ENCODE measurements at places on chromosomes 16 and 17.

DNA sequence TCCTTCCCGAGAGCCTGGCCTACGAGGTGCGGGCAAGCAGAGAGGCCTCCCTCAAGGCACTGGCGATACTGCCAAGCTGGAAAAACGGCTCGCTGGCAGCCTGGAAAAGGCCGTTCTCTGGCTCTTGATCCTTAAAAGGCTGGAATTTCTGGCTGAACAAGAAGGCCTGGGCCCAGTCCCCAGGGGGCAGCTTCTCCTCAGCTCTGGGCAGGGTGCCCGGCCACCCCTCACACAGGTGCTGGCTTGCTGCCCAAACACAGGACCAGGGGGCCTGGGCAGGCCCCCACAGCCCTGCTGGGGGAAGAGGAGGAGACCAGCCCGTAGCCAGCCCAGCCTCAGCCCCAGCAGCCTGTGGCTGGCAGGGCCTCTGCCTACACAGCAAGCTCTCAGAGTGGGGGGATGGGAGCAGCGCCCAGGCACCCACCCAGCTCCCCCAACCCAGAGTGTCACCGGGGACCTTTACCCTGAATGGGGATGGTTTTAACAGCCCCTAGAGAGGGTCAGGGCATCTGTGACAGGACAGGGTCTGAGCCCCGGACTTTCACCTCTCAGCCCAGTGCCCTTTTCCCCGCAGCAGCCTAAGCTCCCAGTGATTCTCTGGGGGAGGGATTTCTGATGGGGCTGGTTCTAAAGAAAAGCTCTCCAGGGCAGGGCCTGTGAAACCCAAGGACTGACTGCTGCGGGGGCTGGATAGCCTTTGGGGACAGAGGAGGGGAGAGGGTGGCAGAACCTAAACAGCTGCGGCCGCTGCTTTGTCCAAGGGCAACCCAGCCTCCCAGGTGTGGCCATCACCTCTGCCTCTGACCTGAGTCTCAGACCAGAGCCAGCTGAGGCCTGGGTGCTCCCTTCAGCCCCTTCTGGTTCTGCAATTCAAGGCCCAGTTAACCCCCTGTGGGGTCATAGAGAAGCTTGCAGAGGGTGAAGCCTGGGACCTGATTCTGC, 38.6 kb upstream of the TOB1 start:
- DNase-seq: peak; percentile 97

DNA sequence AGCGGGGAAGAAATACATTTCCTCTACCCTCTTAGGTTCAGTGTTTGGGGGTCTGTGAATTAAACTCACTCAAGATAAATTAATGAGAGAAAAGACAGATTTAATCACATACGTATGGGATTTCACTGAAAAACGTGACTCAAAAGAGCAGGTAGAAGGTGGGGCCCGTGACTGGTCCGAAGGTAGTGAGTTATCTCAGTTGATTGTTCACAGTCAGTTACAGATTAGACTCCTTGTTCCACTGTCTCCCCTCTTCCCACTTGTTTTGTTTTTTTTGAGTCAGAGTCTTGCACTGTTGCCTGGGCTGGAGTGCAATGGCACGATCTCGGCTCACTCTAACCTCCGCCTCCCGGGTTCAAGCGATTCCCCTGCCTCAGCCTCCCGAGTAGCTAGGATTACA, 301.2 kb downstream of the SEC14L1 start:
- no peak for DNase-seq

- DNase-seq: peak; percentile 17
Observed at GRCh38 chr17:41959336-41960095, 7.1 kb upstream of the CNP start.

DNA sequence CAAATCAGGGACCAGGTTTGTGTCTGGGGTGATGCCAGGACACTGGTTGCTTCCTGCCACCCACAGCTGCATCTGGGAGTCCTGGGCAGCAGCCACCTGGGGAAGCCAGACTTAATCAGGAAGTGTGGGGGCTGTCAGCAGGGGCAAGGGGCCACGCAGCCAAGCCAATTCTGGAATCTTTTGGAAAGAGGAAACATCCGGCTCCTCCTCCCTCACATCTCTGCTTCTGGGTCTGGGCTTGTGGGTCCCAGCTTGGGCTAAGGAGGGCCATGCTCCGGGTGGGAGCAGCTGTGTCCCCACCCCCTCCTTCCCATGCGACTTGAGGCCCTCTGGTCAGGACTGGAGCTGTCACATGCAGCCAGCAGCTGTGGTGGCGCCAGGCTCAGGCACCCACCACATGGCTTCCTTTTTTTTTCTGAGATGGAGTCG, 37.0 kb upstream of the CCDC182 start:
- DNase-seq: peak; percentile 44

DNA sequence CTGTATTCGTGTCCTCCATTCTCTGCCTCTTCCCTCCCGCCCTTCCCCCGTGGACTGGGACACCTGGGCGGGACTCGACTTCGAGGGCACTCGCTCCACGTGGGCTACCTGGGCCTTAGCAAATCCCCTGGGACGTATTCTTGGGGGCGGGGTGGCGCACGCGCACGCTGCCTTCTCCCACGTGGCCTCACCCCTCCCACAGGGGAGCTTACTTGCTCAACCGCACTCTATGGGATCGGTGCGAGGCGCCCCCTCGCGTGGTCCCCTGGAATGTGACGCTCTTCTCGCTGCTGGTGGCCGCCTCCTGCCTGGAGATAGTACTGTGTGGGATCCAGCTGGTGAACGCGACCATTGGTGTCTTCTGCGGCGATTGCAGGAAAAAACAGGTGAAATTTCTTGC, 3.5 kb downstream of the VMO1 start:
- DNase-seq: no peak

- no peak for DNase-seq
Observed at GRCh38 chr17:44733753-44734152, 25.0 kb upstream of the ADAM11 start.

GRCh38 chr16:49312389-49312985, 30.8 kb upstream of the CBLN1 start:
- no peak for DNase-seq

- DNase-seq: peak; percentile 70
Observed at GRCh38 chr16:22898874-22899348, 84.9 kb downstream of the HS3ST2 start.

- no peak for DNase-seq
Observed at GRCh38 chr16:88651989-88652761, 1.3 kb upstream of the CYBA start.

DNA sequence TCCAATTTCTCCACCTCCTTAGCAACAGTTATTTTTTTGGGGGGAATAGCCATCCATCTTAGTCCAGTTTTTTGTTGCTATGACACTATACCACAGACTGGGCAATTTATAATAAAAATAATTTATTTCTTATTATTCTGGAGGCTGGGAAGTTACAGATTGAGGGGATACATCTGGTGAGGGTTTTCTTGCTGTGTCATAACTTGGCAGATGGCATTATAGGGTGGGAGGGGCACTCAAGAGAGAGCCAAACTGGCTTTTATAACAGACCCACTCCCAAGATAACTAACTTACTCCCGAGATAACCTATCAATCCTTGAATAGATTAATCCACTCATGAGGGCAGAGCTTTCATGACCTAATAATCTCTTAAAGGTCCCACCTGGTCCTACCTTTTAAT, 84.2 kb downstream of the ABCA8 start:
- no peak for DNase-seq

DNA sequence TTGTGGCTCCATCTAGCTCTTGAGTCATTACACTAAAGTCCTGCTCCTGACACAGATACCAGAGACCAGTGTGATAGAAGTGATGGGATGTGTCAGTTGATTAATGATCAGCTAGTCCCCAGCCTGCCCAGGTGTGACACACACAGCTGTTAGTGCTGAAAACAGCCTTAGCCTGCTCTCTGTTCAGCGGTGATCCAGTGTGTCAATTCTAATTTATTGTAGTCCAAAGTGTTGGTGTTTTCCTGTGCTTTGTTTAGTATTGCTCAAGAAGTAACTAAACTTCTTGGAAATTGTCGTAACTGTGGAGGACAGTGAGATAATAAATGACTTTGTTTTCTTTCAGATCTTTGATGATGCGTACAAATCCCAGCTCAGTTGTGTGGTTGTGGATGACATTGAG, 92.3 kb downstream of the WNT3 start:
- DNase-seq: no peak

GRCh38 chr17:39238311-39238972, 12.7 kb upstream of the STAC2 start:
- DNase-seq: peak; percentile 94

DNA sequence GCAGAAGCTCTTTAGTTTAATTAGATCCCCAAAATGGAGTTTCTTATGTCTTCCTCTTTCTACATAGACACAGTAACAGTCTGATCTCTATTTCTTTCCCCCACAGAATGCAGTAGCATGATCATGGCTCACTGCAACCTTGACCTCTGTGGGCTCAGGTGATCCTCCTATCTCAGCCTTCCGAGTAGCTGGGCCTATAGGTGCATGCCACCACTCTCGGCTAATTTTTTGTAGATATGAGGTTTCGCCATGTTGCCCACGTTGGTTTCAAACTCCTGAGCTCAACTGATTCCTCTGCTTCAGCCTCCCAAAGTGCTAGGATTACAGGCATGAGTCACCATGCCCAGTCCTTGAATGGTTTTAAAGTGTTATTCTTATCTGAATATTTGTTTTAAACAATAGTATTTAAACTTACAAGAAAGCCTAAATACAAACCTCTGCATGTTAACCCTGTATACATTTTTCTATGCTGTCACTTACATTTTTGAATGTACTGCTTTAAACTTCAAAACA, 120.6 kb downstream of the GOSR1 start:
- DNase-seq: no peak

DNA sequence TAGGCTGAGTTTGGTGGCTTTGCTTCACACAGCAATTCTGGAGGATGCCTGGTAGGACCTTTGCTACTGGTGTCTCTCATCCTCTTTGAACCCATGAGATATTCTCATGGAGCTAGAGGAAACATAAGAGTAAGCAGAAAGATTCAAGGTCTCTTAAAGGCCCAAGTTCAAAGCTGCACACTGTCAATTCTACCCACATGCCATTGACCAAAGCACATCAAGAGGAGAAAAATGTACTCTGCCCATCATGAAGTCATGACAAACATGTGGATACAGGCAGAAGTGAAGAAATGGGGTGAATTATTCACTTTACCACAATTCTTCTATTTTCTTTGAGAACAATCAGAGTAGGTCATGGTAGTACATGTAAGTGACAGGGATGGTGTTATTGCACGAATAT, 13.1 kb downstream of the SKA2 start:
- DNase-seq: no peak

- no peak for DNase-seq
Observed at GRCh38 chr17:50972577-50972976, 106.4 kb upstream of the TOB1 start.

DNA sequence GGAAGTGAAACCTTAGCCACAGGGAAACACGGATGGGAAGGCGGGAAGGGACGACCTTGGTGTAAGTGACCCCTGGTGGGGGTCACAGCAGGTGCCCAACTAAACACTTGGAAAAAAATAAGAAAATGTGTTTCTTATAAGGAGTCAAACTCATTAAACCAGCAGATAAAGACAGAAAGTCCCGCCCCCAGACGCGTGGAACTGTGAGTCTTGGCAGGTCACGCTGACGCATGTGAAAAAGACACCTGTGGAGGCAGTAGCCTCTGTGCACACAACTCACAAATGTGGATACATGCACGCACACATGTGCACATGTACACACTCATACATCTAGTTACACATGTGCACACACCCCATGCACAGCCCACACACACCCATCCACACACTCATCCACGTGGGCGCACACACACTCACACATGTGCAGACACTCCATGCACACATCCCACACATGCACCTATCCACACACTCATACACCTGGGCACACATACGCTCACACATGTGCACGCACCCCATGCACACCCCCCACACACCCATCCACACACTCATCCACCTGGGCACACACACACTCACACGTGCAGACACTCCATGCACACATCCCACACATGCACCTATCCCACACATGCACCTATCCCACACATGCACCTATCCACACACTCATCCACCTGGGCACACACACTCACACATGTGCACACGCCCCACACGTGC, 432.4 kb downstream of the SOX9 start:
- no peak for DNase-seq

DNA sequence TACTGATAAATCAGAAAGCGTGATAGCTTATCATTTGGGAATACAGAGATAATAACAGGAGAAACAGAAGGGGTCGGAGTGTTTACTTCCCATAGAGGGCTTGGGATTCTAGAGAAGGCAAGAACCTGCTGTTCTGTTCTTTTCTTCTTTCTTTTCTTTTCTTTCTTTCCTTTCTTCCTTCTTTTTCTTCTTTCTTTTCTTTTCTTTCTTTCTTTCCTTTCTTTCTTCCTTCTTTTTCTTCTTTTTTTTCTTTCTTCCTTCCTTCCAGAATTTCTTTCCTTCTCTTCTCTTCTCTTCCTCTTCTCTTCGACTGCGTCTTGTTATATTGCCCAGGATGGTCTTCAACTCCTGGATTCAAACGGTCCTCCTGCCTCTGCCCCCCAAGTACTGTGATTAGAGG, 18.3 kb downstream of the CNEP1R1 start:
- no peak for DNase-seq

GRCh38 chr16:15141586-15141985, 47.5 kb upstream of the RRN3 start:
- DNase-seq: no peak

DNA sequence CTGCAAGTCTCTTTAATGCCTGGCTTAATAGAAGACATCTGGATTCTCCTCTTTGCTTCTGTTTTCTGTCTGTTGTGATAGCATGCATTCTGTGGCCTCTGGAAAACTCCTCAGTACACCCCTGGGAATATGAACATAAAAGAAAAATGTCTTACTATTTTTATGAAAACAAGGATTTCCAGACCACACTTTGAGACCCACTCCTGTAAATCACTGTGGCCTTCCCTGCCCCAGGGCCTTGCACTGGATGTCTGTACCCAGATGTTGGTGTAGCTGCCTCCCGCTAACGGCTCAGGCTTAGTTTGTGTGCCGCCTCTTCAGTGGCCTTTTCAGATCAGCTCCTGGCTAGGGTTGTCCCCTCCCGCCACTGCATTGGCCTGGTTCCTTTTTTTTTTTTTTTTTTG, 126.6 kb downstream of the SOCS1 start:
- DNase-seq: no peak

GRCh38 chr16:59385959-59386358, 651.8 kb upstream of the GOT2 start:
- DNase-seq: no peak

DNA sequence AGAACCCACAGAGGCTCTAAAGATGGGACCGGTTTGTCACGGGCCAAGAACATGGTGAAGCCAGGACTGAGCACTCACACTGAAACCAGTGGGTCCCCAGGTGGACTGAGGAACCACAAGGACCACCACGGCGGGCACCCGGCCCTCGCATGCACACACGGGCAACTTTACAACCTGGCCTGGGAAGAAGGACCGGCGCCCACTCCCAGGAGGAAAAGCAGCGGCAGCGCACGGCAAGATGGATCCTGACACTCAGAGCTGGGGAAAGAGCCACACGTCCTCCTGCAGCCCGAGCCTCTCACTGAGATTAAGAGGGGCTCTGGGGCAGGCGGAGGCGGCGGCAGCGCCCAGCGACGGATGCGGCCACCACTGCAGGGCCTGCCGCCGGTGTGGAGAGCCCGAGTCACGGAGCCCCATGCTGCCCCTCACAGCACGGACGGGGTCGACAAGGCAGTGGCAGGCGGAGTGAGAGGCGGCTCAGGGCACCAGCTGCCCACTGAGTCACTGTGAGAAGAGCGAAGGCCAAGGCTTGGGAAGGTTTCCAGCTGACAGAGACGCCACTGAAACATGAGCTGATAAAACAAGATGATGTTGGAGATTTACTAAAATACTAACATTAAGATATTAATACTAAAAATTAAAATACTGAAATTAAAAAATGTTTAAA, 118.3 kb downstream of the ANKRD11 start:
- DNase-seq: no peak

- no peak for DNase-seq
Observed at GRCh38 chr17:728911-729310, 3.5 kb upstream of the TLCD3A start.

All from NCI-H2081 (cell line).